ENCODE measurements at places on chromosomes 7 and 10.

- no peak for DNase-seq
Observed at GRCh38 chr10:131271195-131271880, 40.2 kb downstream of the TCERG1L start.

DNA sequence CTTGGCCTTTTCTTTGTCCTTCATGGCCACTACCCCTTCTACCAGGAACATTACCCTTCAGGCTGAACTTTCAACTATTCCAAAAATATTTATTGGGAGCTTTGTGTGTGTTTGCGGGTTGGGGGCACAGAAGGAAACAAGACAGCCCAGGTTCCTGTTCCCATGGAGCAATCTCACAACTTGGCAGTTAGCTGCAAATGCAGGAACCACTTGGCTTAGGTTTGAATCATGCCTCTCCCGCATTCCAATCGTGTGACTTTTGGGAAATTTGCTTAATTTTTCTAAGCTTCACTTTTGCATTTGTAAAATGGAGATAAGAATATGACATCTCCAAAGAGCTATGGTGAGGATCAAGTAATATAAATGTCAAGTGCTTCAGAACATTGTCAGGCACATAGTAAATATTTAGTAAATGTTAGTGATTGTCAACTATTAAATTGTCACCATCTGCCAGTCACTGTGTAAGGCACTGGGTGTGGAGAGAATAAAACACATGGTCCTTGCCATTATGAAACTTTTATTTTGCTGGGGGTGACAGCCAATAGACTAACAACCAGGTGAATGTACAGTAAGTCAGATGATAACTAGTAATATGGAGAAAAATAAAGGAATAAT is 277.1 kb downstream of the SNX13 start:
- no peak for DNase-seq

- no peak for DNase-seq
Observed at GRCh38 chr10:118298787-118299186, 43.3 kb downstream of the FAM204A start.

- no peak for DNase-seq
Observed at GRCh38 chr10:84424731-84425167, 96.4 kb downstream of the CCSER2 start.

DNA sequence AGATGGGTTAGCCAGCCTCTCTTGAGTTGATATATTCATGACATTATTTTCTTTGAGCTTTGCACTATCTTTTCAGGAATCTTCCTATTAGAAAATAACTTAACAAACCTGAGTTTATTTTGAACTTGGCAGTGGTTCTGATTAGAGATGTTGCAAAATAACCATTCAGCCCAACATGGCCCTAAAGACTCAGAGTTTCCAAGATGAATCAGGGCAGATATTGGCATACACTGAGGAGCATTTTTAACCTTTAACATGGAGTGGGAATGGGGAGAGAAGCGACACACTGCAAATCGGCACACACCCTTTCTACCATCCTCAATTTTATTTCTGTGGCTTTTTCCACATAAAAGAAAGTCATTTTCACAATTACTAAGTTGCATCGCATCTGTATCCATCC is 190.8 kb downstream of the TRIL start:
- DNase-seq = no peak

- no peak for DNase-seq
Observed at GRCh38 chr7:151940048-151940811, 16.0 kb upstream of the GALNTL5 start.

GRCh38 chr10:77531441-77532001 is 106.1 kb downstream of the KCNMA1 start:
- DNase-seq = peak; percentile 28

DNA sequence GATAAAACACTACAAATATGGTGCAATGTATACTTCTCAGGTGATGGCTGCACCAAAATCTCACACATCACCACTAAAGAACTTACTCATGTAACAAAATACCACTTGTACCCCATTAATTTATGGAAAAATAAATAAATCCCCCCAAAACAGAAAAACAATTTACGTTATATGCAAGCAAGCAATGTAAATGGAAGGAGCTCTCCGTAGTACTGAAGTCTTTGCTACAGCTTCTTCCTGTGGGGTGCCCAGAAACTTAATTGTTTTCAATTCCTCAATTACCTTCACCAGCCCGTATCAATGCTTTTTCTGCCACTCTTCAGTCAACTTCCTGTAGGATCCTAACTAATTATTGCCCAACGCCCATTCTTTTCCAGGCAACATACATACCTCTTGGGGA is 138.1 kb downstream of the RELN start:
- DNase-seq = no peak

DNA sequence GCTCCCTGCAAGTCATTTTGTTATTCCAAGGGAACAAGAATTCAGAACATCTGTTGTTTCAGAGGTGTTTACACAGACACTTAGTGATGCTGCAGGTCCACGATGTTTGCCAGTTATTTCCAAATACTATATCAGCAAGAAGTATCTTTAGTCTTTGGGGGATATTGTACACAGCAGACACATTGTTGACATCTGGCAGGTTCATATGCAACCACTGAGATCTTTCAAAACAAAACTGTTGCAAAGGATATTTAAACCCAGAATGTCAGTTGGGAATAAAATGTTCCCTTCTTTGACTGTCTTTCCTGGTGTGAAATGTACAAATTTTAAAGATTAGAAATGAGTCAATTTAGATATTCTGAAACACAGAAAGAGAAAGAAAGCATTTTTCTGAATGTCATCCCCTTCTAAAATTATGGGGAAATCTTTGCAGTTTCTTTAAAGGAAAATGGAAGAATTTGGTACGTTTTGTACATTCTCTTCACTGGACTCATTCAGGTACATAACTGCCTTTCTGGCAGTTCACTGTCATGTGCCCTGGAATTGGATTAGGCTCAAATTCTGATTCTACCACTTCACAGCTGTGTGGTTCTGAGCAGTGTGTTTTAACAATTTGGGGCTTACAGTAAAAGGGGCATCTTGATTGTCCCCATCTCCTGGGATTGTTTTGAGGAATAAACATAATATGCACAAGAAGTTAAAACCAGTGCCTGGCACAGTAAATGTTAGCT is 40.3 kb upstream of the CELF2 start:
- DNase-seq = no peak

DNA sequence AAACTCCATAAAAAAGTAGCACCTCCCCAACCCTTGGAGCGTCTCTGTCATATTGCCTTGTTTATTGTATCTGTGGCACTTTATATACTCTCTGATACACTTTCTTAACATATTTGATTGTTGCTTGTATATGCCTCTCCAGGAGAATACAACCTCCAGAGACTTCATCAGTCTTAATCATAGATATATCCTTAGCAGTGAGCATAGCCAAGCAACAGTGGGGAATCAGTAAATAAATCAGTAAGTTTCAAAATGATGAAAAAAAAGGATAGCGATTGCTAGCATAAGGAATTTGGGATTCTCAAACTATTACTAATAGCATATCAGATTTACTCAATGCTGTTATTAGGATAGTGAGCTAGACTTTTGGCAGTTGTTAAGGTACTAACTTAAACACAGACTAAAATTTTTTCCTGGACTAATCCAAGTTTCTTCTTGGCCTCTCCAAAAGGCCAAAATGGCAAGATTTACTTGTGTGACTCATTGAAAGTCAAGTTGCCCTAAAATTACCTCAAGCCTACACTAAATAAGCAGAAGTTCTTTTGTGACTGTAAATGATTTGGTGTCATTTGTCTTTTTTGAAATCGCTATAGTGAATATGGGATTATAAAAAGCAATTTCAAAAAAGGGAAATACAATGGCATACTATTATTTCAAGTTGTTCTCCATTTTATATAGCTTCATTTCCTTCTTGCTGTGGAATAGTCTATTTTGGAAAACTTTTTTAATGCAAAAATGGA is 177.9 kb downstream of the CHN2 start:
- no peak for DNase-seq

DNA sequence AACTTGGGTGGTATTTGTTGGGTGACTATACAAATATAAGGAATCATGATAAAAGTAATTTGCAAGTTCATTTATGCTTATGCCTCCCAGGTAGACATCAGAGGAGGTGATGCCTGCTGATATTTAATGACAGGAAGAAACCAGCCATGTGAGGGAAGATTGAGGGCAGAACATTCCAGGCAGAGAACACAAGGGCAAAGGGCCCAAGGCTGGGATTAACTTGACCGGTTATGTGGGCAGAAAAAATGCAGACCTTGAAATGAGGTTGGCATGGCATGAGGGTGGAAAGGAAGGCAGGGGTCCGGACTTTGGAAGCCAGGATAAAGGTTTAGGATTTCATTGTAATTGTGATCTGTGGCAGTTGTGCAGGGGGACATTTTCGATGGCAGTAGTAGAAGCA is 68.0 kb upstream of the MTPN start:
- DNase-seq = no peak

DNA sequence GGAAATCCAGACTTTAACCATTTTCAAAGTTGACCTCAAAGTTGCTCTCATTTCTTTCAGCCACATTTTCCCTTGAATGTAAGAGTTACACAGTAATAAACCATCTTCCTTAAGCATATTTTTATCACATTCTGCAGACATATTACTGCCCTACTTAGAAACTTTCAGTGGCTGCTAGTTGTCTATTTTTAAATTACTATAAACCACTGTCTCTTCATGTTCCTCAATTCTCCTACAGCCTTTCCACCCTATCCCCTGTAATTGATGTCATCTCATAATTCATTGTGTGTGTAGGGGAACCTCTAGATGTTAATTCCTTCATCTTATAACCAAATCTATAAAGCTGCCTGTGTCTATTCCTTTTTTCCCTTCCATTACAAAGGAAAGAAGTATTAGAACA is 78.1 kb upstream of the STRIP2 start:
- DNase-seq = no peak

GRCh38 chr10:89651205-89651915 is 6.3 kb upstream of the PANK1 start:
- DNase-seq = no peak

GRCh38 chr10:63539994-63540393 is 18.8 kb downstream of the REEP3 start:
- no peak for DNase-seq

- no peak for DNase-seq
Observed at GRCh38 chr10:3306050-3306449, 133.5 kb upstream of the PITRM1 start.

DNA sequence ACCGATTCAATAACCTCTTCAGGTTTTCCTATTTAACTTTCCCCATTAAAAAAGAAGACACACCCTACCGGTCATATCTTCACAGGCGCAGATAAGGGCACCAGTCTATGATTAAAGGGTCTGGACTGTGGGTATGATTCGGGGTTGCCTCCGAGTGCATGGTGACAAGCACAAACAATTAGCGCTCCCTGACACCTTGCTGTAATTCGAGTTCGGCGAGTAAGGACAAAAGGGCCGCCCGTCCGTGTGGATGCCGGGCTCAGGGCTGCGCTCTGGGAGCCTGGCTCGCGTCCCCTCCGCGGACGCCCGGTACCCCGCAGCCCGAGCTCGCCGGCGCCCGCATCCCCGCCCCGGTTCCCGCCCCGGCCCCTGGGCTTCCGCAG is 111.9 kb upstream of the RHEB start:
- peak; percentile 77 for DNase-seq

GRCh38 chr7:128874140-128875031 is 11.7 kb downstream of the ATP6V1F start:
- peak; percentile 93 for DNase-seq

DNA sequence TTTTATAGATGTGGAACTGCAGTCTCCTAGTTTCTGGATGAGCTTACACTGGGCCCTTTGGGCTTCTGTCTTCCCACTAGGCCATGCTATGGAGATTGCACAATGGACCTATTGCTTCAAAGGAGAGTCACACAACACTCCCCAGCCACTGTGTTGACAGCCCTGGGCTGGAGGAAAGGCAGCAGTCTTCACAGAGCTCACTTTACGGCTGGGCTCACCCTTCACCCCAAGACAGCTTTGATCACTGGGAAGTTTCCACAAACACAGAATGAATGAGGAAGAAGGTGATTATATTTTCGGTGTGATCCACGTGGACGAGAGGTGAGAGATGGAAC is 92.7 kb upstream of the GDF10 start:
- no peak for DNase-seq

GRCh38 chr10:101130984-101131961 is at the start of gene TLX1:
TSS of gene TLX1 (plus strand) at chr10:101131300. CDS start at chr10:101131542, 242 bp downstream.
- peak; percentile 75 for DNase-seq

DNA sequence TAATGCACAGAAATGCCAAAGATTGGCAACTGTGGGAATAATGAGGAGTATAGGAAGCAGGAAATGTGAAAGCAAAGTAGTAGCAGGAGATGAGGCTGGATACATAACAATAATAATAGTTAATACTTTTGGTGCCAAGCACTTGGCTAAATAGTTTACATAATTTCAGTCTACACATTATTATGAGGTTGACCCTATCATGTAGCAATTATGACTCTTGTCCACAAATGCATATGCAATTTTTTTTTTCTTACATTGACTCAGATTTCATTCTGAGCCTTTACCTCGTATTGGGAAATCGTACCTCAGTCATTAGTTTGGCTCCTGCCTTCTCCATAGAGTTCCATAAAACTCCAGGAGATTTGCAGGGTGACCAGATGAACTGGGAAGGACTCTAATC is 219.9 kb downstream of the SUGCT start:
- DNase-seq = no peak

DNA sequence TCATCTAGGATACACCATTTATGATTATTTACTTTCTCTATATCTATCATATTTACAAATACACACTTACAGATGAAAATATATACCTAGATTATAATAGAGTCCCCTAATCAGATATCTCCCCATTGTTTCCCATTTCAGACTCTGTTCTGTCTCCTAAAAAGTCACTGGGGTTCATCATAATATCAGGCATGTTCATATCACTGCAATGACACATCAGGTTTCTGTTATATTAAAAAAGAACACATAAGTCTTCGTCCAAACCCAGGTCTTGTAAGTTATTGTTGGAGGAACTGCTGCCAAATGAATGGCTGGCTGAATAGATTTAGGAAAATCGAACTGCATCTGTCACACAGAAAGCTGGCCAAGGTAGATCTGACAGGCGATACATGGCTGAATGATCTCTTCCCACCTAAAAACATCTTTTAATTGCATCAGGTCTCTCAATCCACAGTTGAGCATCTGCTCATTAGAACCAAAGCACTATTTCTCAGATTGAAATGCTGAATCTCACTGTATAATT is 178.7 kb downstream of the CACNA2D1 start:
- peak; percentile 83 for DNase-seq

GRCh38 chr7:90604383-90604782 is 8.3 kb downstream of the CDK14 start:
- peak; percentile 14 for DNase-seq

DNA sequence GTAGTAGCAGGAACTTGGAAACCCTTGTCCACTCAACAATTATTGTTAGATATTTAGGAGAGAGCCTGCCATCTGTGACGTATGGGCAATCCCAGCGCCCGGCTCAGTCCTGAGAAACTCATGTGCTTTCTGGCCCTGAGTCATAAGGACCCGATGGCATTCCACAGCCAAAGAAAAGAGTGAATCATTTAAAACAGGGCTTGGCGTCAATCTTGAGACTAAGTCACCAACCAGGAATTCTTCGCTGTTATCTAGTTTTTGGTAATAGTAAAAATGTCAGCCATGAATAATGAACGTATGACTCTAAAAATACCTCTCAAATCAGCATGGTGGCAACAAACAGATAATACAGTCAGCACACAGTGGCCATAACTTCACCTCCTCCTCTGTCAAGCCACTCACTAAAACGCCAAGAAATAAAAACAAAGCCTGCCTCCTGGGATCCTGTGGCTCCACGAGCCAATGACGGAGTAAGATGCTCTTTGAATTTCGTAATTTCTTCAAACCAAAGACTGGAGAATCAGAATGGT is 140.8 kb downstream of the ADAM12 start:
- DNase-seq = no peak

Data from NCI-H1417 (cell line).